ENCODE measurements at places on chromosomes 16 and 17.

- DNase-seq = no peak
These were observed 107.8 kb downstream of the CRLF3 start for GRCh38 chr17:30716461-30717290.

DNA sequence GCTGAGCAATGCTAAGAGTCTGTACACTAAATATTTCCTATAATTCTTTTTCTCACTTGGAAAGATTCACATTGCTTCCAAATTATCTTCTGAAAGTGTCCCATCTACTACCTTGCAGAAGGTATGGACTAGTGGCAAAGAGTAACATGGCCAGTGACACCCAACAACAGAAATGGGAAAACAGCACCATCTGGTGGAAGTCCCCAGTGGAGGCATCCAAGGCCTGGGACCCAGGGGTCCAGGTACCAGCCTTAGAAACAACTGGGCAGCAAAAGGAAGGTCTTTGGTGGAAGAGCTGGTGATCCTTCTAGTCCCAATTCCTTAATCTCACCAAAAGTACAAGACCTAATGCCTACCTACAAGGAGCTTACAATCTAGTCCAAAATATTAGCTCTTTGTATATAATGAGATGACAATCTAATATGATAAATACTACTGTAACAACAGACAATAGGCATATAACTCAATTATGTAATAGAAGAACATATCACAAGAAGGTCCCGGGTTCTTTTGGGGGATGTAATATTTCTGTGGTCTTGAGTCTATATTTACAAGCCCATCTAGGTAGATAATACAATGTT lies 55.3 kb downstream of the SKAP1 start:
- no peak for DNase-seq

DNA sequence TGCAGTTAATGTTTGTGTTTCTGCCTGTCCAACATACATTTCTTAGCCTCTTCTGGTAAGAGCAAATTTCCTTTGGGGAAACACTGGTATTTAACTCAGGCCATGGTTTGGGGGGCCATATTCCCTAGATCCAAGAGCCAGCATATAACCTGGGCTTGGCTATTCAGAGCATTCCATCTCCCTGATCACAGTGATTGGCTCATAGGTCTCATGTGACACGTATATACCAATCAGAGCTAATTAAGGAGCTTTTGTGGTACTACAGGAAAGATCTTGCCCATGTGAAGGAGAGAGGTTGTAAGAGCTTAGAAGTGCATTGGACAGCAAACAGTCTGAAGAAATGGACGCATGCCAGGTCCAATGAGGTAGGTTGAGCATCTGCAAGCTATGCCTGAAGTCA lies 33.4 kb upstream of the GPR139 start:
- DNase-seq = no peak

GRCh38 chr16:78005881-78006280 lies 16.5 kb upstream of the CLEC3A start:
- no peak for DNase-seq

DNA sequence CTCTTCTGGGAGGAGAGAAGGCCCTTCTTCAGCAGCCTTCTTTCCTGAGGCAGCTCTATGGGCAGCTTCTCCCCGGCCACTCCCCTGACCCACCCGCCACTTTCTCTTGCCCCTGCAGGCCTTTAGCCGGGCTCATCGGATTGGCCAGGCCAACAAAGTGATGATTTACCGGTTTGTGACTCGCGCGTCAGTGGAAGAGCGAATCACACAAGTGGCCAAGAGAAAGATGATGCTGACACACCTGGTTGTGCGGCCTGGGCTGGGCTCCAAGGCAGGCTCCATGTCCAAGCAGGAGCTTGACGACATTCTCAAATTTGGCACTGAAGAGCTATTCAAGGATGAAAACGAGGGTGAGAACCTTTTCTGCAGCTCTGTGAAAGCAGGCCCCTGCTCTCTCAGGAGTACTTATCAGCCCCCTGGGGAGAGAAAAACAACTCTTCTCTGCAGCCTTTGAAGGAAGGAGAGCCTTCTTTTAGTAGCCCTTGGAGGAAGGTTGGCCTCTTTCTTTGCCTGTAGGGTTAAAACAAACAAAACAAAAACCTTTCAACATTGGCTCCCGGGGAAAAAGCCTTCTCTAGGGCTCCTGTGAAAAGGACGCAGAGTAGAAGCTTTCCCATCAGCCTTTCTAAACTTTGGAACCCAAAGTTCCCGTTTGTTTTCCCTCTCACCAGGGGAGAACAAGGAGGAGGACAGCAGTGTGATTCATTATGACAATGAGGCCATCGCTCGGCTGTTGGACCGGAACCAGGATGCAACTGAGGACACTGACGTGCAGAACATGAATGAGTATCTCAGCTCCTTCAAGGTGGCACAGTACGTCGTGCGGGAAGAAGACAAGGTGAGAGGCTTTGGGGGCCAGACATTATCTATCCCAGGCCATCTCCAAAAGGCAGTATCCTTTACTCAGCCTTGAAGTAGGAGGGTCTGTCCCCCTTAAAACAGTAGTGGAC lies 12.7 kb downstream of the RNF227 start:
- no peak for DNase-seq

DNA sequence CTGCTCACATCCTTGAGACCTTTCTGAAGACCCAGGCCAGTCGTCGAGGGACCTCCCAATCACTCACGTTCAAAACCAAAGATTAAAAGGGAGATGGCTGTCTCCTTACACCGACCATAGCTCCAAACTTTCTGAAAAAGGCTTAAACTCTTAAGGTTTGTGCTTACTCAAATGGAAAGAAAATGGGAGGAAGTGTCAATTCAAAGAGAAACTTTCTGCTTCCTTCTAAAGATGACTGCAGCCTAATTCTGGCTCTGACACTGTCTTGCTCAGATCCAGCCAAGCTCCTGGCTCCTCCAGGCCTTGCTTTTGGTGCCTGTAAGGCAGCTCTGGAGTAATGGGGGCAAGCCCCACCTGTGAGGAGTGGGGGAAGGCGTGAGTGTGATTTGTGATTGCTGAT lies 54.9 kb upstream of the WSB1 start:
- DNase-seq = no peak

- DNase-seq = no peak
These were observed 2.3 kb downstream of the BANP start for GRCh38 chr16:87953308-87954215.

DNA sequence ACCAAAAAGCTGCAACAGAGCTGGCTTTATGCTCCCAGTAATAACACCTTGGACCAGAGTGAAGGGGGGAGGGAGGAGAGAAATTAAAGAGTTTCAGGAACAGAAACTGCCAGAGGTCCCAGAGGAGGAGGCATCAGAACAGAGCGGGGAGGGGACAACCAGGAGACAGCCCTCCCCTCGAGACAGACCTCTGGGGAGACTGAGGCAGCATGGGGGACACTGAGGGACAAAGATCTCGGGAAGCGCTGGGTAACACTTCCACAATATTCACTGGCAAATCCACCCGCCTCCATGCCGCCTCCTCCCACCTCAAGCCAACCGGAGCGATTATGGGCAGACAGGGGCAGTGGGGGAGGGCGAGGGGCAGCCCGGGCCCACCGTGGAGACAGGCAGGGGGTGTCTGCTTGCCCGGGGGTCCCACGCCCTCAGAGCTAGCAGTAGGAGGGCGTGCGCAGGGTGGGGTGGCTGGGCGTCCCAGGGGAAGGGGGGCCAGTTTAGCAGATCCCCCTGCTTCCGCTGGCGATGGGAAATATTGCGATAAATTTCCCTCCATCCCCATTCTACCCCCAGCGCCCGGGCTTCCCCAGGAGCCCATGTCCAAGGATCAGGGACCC lies 1.2 kb downstream of the PCGF2 start:
- DNase-seq = no peak

- no peak for DNase-seq
These were observed 20.4 kb upstream of the CDYL2 start for GRCh38 chr16:80824623-80825364.

GRCh38 chr17:36144014-36144413 lies 32.4 kb downstream of the TBC1D3B start:
- DNase-seq = no peak

GRCh38 chr17:50479522-50480141 lies 972 bp downstream of the RSAD1 start:
- DNase-seq = peak; percentile 49
